ENCODE measurements at places on chromosomes 1 and 21.

DNA sequence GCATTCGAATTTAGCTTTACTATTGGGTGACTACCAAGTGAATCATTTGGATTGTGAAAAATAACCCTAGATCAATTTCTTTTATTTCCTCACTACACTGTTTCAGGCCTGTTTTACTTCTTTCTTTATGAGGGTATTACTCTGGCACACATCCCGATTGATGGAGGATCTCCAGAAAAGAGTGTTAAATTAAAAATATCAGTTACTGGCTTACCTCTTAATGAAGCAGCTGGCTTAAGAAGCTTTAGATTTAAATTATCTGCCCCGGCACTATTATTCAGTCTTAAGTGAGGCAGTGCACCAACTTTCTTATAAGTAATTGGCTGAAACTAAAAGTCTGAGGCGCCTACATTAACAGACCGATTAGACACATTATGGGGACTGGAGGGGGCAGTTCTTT is 1097.4 kb downstream of the TTLL7 start:
- ATAC-seq: no peak

DNA sequence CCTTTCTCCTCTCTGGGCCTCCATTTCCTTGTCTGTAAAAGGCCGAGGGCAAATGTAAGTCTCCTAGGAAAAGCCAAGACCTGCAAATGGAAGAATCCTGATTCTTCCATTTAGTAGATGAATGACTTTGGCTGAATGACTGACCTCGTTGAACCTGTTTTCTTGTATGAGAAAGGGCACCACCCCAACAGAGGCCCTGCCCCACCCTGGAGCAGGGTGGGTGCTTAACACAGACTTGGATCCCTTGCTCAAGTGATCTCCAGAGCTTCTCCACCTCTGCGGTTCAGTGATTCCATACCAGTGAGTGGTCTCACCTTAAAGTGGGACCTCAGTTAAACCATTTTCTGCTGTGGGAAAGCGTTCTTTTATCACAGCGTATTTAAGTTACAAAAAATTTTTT is 39.0 kb upstream of the GUCA2B start:
- no peak for ATAC-seq

DNA sequence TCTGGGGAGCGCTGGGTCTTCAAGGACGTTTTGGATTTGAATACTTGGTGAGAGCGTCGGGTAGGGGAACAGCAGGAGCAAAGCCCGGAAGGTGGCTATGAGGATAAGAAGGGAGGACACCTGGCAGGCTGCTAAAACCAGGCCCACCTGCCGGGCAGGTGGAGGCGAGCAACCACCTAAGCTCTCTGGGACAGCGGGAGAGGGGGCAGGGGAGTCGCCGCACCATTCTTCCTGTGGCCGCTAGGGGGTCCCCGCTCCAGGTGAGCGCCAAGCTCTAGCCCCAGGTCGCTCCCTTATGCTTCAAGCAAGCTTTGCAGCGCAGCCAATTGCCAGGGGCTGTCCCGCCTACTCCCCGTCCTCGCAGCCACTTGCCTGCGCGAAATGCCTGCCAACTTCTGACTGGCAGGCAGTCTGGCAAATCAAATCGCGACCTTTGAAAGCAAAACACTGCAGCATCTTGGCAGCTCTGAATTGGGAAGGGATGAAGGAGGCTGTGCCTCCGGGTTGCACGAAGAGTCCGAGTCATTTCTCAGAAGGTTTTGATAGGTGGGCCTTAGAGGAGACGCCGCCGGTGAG is at the start of gene NIPAL3:
NIPAL3 (plus strand) TSS at position 469 of the 576 bp plus-strand sequence. CDS start 3,746 bp downstream, outside the sequence.
- ATAC-seq: peak; percentile 95

DNA sequence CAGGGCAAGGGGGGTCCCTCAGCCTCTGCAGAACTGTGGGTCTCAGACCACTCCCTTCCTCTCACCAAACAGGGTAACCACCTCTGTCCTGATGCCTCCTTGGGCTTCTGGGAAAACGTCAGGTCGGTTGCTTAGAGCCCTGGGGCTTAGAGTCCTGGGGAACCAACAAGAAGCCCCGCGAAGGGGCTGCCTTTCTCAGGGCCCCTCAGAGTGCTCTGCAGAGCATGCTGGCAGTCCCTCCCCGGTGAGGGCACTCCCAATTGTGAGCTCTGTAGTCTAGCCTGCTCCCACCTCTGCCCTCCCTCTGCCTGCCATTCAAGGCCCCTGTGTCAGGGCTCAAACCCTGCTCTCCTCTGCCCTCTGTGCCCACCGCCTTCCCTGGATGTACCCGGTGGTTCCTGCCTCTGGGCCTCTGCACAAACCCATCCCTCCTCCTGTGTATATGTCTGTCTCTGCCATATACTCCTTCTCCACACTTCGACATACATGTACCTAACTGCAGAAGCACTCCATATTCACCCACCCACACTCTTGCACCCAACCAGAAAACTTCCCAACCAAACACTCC is 92.3 kb downstream of the DMRTB1 start:
- ATAC-seq: no peak

GRCh38 chr1:2052054-2052679 is 2.0 kb downstream of the PRKCZ start:
- no peak for ATAC-seq

- ATAC-seq: no peak
Measured at GRCh38 chr1:62295921-62296491, 23.2 kb downstream of the KANK4 start.

- ATAC-seq: no peak
Measured at GRCh38 chr1:30789388-30790255, 32.0 kb upstream of the LAPTM5 start.

DNA sequence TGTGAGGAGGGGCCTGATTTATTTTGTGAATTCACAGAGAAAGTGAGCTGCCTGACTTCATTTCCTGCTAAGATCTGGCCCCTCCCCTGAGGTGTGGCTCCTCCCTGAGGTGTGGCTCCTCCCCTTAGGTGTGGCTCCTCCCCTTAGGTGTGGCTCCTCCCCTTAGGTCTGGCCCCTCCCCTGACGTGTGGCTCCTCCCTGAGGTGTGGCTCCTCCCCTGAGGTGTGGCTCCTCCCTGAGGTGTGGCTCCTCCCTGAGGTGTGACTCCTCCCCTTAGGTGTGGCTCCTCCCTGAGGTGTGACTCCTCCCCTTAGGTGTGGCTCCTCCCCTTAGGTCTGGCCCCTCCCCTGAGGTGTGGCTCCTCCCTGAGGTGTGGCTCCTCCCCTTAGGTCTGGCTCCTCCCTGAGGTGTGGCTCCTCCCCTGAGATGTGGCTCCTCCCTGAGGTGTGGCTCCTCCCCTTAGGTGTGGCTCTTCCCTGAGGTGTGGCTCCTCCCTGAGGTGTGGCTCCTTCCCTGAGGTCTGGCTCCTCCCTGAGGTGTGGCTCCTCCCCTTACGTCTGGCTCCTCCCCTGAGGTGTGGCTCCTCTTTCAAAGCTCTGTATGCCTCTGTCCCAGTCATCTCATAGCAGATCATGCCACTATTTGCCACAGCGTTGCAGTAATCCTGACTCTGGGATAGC is 26.9 kb upstream of the LRRC3 start:
- no peak for ATAC-seq

- ATAC-seq: no peak
Measured at GRCh38 chr1:157384258-157384657, 168.1 kb downstream of the FCRL5 start.

DNA sequence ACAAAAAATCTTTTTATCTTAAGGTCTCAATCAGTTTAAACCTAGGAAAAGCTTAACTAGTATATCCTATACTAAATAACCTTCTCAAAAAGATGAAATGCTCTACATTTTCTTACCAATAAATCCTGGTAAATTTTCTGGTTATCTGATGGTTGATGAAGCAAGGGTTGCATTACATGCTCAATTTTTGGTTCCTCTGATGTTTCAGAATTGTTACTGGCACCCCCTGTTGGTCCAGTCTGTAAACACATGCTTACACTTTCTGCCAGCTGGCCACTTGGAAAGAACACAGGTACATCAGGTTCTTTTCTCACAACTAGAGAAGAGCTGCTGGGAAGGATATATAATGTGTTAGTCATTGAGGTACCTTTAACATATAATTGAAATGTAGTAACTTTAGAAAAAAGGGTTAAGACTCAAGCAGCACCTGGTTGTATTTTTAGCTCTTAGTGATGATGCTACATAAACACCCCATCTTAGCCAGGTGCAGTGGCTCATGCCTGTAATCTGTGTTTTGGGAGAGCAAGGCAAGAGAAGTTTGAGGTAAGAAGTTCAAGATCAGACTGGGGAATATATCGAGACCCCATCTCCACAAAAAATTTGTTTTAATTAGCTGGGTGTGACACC is 30.9 kb upstream of the TAL1 start:
- ATAC-seq: no peak

DNA sequence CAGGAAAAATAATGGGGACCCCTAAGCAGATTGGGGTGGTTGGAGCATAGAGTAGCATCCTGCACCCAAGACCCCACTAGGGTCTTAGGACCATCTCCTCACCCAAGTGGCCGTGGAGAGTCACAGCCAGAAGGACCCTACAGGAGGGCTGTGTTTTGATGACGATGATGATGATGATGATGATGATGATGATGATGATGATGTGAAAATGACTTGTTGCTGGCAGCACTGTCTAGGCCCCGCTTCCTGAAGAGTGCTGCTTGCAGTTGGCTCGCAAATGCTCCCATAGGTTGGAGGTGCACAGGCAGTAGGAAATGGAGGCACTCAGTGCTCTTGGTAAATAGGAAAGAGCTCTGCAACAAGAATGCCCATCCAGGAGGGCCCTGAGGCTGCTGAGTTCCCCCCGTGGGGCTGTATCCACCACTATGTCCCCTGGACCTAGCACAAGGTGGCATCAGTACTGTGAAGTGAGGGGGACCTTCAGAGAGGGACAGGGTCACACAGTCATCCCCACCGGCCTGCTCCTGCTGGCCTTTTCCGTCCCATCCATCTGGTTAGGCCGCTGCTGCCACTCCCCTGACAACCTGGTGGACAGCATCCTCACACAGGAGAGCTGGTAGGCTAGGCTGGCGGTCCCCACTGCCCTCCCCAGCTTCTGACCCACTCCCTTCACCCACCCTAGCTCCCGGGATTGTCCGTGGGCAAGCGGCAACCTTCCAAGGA is 139.6 kb downstream of the FOXD2 start:
- no peak for ATAC-seq

DNA sequence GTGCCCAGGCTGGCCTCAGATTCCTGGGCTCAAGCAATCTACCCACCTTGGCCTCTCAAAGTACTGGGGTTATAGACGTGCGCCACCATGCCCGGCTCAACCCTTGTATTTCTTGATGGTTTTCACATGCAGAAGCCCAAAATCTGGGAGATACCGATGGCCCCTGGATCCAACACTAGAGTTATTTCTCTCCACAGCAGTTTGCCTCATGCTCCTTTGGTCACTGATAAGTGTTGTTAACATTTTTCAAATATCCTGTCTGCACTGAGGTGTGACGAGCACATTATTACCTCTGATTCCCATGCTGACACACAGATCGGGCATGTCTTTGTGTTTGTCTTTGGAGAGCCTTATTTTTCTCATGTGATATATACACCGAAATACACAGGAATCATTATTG is 107.0 kb downstream of the KIF26B start:
- ATAC-seq: no peak

- ATAC-seq: no peak
Measured at GRCh38 chr21:26833460-26833939, 11.7 kb downstream of the ADAMTS1 start.

- ATAC-seq: no peak
Measured at GRCh38 chr1:172212124-172212523, 208.4 kb upstream of the C1orf105 start.

DNA sequence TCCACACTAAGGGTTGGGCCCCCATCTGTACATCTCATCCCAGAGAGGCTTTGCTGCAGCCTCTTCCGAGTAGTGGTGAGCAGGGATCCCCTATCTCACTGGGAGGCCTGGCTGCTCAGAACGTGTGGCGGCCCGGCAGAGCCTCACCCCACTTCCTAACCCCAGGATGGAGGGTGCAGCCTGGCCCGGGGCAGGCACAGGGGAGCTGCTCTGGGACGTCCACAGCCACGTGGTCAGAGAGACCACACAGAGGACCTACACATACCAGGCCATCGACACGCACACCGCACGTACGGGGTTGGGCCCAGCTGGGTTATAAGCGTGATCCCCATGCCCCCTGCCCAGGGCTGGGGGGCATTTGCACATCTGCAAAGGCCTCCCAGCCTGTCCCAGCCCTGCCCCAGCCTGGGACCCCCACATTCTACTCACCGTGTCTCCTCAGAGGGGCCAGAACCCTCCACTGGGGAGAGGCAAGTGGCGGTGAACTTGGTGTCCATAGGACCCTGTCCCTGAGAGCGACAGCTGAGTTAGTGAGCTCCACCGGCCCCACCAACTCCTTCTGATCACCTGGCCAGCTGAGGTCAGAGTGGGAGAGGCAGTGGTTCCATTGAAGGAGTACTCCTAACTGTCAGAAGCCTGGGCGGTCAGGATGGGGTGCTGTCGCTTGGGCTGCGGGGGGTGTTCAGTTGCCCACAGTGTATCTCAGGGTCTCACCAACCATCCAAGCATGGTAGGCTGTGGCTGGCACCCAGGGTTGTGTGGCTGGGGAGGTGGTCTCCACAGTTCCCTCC is 41.2 kb downstream of the TRIM11 start:
- no peak for ATAC-seq

DNA sequence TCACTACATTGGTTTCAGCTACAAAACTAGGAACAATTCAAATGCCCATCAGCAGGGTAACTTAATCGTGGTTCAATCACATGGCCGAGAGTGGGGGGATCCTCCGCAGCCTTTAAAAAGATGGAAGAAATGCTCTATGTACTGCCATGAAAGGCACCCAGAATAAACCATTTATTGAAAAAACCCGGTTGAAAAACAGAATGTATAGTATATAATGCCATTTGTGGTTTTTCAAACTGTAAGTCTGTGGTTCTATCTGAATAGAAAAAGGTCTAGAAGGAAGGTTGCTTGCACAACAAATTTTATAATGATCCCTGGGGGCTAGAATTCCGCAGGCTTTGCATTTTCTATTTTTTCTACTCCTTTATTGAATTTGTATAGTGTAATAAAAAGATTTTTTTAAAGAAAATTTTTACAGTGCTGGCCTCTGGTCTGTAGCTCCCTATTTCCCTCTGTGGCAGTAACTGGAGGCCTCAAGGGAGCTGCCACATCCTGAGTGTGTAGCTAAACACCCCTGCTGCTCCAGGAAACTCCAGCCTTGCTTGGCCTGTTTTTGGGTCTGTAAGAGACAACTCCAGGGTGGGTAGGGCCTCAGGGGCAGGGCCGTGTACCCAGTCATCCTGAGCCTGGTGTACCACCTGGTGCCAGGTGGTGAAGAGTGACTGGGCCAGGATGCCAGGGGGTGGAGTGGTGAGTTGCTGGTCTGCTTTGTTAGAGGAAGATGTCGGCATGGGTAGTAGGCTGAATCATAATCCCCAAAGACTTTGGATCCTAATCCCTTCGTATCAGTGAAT is 51.5 kb upstream of the EPS8L3 start:
- no peak for ATAC-seq

GRCh38 chr1:218692808-218693207 is 347.7 kb downstream of the TGFB2 start:
- no peak for ATAC-seq

DNA sequence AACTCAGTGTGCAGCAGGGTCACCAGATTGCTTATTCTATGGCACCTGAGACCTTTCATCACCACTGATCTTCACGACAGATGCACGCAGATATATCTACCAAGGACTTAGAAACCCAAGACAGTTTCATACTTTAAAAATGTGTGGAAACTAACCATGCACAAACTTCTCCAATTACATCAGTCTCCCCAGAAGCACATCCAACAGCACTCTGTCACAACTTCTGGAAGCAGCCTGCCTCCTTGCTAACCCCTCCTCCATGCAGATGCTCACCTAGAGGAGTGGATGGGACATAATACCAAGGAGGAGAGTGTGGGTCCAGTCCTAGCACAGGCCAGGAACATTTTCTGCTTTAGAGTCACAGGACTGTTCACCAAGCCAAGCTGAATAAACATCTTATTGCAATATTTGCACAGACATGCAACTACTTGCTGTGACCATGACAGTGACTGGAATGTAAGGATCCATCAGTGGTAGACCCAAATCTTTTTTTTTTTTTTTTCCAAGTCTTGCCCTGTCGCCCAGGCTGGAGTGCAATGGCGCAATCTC is 69.4 kb downstream of the HIVEP3 start:
- ATAC-seq: no peak
